Stimulated activated CD4-positive, alpha-beta T cell treated with anti-CD3 and anti-CD28 coated beads, Interleukin-4, amount 100 ng/mL, for 4 hours (primary cell): ENCODE measurements at places on chromosomes 4 and X.

DNA sequence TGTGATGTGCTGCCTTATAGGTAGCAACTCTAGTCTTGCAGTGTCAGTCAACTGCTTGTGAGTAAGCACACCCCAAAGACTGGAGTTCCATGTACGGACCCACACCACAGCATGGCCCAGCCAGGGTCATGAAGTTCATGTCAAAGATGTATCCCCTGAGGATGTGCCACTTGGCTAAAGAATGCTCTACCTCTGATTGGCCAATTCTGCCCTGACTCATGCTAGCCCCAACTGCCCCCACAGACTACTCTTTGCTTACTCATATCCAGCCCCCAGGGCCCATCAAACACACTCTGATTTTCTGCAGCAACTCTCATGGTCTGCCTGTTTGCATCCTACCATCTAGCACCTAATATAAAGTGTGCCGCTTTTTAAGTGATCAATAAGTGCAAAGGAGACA, 62.5 kb downstream of the CHRDL1 start:
- DNase-seq: no peak

DNA sequence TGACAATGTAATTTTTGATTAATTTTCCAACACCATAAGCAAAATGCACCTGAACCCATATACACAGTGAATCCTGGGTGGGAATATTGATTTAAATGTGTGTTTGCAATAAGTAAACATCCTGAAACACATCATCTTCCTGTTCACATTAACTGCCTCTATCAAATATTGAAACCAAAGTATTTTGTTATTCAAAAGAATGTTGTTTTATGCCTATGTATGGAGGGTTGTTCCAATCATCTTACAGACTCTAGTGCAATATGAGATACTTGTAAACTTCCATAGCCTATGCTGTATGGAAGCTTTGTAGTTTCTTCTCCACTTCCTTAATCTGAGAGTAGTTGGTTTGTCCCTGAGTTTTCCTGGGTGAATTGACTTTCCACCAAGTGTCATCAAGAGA, 105.4 kb upstream of the SLC7A11 start:
- DNase-seq: no peak

DNA sequence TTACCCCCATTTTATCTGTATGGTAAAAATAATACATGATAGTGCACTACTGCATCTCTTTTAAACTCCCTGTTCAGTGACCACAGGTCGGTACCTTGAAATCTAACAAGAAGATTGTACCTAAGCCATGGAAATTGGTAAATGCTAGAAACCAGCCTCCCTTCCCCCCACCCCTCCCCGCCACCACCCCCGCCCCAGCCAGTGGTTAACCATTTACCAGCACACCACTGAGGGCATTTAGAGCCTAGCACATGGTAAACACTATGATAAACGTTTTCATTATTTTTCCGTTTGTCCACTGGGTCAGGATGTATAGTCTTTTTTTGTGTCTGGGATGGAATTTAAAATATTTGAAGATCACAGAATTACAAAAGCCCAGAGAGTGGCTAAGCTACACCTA, 703 bp upstream of the FTSJ1 start:
- peak; percentile 5 for DNase-seq

GRCh38 chr4:8229331-8229975, 30.4 kb downstream of the SH3TC1 start:
- no peak for DNase-seq

GRCh38 chr4:80183250-80184052, 13.9 kb upstream of the PRDM8 start:
- no peak for DNase-seq

GRCh38 chr4:145842224-145842887, 96.3 kb downstream of the ZNF827 start:
- no peak for DNase-seq

DNA sequence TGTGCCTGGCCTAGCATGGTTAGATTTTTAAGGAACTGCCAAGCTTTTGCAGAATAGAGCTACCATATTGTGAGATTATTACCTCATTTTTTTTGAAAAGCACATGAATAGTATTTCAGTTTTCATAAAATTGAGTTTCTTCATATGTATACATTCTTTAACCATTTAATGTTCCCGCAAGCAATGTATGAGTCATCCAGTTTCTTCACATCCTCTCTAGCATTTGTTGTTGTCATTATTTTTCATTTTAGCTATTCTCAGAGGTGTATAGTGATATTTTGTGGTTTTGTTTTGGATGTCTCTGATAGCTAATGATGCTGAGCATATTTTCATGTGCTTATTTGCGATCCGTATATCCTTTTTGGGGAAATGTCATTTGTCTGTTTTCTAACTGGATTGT, 74.9 kb downstream of the GLUD2 start:
- no peak for DNase-seq

GRCh38 chr4:94413085-94413840, 38.5 kb upstream of the PDLIM5 start:
- no peak for DNase-seq

DNA sequence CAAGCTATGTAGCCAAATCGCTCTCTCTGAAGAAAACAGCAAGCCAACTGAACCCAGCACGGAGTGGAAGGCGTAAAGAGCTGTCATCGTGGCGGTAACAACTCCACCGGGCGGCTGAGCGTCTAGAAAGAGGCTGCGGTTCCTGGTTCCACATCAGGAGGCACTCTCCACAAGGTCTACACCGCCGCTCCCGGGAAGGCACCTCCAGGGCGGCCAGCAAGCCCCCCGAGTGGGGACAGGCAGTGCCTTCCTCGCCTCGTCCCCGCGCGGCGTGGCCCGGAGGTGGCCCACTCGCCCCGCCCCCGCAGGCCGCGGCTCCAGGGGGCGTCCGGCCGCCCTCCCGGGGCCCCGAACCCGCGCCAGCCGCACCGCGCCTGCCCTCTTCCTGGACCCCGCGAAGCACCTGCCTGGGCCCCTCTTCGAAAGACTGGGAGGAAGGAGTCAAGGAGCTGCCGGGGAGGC, 755 bp downstream of the KLHL8 start:
- peak; percentile 43 for DNase-seq

GRCh38 chrX:17167915-17168314, 207.1 kb upstream of the NHS start:
- DNase-seq: no peak

- no peak for DNase-seq
These were observed 1378.2 kb downstream of the STIM2 start for GRCh38 chr4:28238876-28239275.

- no peak for DNase-seq
These were observed 59.0 kb downstream of the SAT1 start for GRCh38 chrX:23841847-23842522.

DNA sequence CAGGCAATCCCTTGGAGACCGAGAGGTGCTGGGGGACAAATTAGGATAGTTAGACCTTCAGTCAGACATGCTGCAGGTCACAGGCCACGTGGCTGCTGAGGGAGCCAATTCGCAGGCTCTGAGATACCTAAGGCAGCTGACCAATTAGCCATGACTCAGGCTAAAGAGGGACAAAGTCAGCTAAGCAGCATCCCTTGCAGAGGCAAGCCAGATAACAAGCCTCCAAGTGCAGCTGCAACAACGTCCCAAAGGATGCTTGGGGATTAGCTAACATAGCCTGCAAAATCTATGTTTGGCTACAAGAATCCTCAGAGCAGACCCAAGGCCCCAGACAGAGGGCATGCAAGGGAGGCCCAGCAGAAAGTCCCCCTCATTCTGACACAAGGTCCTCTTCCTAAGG, 93.5 kb downstream of the SEL1L3 start:
- no peak for DNase-seq
